Right lung (tissue), 10 donors: ENCODE measurements at places on chromosomes 6 and 20.

DNA sequence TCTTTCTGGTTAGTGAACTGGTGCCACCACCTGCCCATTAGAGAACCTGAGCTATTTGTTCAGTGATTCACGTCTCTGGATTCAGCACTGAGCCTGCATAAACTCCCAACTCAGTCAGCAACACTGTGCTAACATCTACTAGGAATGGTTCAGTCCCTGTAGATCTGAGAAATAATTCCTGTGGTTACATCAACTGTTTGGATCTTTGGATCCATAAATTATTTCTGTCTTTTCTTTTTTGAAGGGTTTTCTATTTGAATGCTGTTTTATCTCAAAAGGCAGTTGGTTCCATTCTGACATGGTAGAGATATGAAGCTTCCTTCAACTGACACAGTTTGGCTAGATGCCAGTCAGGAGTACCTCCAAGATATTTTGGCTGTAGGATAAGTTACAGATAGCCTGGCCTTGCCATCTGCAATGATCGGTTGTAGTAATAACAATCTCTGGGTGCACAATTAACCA is 125.9 kb downstream of the TRMT11 start:
- no peak for DNase-seq

GRCh38 chr6:25027221-25027916 is 91.6 kb upstream of the RIPOR2 start:
- DNase-seq: no peak

- no peak for DNase-seq
These were observed 1152.0 kb downstream of the HACE1 start for GRCh38 chr6:103707596-103708325.

DNA sequence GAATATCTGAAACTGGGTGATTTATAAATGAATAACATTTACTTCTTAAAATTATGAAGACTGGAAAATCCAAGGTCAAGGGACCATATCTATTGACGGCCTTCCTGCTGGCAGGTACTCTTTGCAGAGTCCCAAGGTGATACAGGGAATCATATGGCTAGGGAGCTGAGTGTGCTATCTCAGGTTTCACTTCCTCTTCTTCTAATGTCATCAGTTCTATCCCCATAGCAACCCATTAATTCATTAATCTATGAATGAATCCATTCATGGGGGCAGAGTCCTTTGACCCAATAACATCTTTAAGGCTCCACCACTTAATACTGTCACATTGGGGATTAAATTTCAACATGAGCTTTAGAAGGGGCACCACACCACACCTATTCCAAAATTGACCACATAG is 772.0 kb downstream of the HACE1 start:
- DNase-seq: no peak

DNA sequence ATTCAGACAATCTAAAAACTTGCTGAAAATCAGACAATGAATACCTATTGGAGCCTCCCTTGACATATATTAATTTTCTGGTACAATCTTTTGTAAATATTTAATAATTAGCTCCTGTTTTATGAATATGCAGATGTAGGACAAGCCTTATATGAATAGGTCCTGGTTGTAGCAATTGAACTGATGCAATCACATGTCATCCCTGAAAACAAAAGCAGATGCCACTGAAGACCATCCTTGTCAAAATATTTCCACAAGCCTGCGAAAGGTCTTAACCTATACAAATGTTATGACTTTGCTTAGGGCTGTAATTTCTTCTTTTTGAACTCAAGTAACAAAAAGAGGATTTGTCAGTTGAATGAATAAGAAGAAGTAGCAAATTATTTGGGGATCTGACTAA is 722.1 kb downstream of the EYS start:
- no peak for DNase-seq

DNA sequence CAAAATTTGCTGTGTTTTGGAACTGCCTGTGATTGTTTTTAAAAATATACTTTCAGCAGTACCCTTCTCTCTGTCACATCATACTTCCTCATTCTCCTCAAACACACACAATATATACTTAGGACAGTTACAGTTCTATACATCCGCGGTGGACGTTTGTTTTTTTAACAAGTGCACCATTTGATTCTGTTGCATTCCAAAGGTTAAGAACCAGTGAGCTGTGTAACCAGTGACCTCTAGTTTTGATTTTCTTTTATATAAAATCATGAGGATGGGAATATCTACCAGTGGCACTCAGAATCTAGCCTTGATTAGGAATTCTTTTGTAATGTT is 152.8 kb downstream of the CARMIL1 start:
- DNase-seq: no peak

DNA sequence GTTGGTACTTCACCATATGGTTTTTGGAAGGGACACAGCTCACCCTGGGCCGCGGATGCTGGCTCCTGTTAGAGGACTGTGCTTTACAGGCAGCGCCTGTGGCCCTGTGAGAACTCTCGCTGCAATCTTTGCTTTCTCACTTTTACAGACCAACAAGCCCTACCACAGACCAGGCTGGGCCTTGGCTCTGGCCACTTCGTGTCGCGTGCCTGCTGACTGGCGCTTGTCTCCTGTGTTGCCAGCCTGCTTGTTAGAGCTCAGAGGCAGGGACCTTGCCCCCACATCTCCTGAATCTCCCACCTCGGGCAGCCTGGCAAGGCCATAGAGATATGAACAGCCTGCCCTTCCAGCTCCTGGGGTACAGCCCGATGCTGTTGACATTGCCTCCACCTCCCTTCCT is 56.1 kb downstream of the SYNJ2 start:
- no peak for DNase-seq

DNA sequence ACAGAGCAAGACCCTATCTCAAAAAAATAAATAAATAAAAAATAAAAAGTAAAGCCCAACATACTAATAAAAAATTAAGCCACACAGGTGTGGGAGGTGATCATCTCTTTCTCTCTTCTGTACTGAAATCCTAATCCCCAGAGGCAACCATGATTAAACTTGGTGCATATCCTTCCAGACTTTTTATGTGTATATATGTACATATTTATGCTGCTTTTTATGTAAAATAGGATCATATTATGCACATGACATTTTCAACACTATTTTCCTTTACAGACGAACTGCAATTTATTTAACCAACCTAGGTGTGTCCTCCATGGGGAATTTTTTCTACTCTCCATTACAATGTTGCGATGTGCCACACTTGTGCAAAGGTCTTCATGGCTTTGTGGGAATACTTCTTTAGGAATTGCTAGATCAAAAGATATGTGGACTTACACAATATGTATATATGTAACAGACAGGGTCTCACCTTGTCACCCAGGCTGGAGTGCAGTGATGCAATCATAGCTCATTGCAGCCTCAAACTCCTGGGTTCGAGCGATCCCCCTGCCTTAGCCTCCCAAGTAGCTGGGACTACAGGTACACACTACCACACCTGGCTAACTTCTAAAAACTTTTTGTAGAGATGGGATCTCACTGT is 23.7 kb downstream of the RMND1 start:
- DNase-seq: no peak

- no peak for DNase-seq
These were observed 2.7 kb downstream of the HLA-DOB start for GRCh38 chr6:32814145-32814544.

- DNase-seq: no peak
These were observed 316.9 kb downstream of the QKI start for GRCh38 chr6:163731215-163732013.

- no peak for DNase-seq
These were observed 215.6 kb upstream of the NRSN1 start for GRCh38 chr6:23910420-23910819.

DNA sequence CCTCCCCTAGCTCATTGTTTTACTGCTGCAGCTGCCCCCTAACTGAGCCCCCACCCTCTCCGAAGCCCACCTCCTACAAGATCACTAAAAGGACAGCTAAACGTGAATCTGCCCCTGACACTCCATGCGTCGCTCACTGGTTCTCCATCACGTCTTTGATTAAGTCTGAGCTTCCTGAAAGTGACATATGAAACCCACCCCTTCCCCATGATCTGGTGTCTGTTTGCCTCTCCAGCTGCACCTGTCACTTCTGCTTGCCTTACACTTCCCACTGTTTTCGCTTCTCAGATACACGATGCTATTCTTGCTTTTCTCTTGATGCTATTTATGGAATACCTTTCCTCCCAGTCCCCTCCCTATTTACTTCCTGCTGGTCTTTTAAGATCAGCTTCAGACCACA is 8.0 kb upstream of the PERP start:
- DNase-seq: no peak

DNA sequence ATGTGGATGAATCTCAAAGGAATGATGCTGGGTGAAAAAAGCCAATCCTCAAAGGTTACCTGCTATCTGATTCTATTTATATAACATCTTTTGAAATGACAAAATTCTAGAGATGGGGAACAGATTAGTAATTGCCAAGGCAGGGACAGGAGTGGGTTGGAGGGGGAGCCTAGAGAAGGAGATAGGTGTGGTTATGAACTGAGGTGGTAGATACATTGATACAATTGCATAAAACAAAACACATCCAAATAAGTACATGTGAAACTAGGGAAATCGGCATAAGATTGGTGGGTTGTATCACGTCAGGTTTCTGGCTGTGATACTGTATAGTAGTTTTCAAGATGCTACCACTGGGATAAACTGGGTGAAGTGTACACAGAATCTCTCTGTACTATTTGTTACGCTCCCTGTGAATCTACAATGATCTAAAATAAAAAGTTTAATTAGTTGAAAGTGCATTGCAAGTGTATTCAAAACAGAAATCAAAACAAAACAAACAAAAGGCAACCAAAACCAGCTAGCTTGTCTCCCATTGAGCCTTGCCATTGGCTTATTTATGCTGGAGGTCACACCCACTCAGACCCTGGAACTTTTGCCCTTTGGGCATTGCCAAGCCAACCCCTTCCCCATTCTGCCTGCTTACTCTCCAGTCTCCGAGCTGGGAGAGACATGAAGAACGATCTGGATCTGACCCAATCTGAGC is 27.8 kb downstream of the PPP1R16B start:
- DNase-seq: no peak

DNA sequence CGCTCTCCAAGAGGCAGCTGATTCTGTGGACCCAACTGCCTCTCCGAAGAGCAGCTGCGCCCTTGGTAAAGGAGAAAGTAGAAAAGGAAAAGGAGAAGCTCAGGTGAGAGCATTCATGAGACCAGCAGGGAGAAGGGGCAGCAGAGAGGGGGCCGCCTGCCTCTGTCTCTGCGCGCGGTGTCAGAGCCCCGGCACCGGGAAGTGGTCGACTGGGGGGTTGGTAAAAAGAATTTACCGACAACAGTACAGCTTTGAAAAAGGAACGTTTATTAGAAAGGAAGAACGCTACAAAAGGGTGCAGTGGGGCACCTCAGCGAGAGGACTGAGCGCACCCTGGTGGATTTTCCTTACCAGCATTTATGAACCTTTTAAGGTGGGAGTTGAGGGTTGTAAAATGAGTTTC is 61.9 kb downstream of the GPR6 start:
- DNase-seq: peak; percentile 11

GRCh38 chr20:17969278-17969883 is 563 bp downstream of the MGME1 start:
- no peak for DNase-seq

DNA sequence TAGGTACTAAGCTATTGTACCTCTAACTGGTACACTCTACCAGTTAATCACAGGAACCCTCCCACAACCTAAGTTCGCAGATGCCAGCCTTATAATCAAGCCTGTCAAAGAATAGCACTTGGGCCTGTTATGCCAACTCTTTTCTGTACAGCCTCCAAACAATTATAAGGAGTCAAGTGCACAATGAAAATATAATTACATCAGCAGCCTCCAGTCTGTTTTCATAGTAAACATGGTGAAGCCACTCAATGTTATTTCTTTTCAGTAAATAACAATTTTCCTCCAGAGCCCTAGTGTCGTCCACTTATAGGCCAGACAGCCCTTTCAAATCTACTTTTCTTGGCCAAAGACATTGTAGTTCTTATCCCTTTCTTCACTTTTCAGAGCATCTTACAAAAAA is 82.7 kb upstream of the CARMIL1 start:
- no peak for DNase-seq

DNA sequence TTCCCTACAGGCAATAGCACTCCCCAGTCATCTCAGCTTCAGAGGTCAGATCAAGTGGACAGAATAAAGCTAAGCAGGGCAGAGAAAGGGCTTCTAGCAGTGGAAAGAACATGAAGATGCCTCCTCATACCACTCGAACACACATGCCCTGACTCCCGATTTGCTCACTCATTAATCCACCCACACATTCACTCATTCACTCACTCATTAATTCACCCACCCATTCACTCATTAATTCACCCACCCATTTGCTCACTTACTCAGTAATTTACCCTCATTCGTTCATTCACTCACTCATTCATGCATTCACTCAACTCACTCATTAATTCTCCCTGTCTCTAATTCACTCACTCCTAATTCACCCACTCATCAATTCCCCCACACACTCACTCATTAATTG is 43.9 kb downstream of the HNF4A start:
- DNase-seq: no peak
